ENCODE measurements at places on chromosomes 4 and X.

DNA sequence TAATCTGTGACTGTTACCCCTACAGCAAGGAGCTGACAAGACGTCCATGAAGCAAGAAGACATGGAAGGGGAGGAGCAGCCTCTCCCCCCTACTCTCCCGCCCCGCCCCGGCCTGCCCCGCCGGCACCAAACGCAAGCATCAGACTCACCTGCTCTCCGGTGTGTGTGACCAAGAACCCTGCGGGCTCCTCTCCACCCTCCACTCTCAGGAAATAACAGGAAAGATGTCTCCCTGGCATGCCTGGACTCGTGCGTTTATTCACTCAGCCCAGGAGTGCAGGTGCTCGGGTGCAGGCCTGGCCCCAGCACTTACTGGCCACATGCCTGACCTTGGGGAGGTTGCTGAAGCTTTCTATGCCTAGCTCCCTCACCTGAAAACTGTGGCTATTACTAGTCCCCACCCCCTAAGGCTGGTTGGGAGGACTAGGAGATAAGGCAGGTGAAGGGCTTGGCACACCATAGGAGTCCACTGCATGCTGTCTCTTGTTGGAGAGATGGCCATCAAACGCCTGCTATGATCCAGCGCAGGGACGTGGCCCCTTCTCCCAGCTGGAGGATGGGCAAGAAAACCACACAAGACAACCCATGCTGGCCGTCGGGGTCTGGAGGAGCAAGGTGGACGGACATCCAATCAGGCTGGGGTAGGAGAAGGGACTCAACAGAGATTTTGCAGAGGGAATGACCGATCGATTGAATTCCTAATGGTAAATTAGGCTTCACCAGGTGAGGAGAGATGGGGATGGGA, 34.9 kb upstream of the CLDN24 start:
- no peak for DNase-seq

DNA sequence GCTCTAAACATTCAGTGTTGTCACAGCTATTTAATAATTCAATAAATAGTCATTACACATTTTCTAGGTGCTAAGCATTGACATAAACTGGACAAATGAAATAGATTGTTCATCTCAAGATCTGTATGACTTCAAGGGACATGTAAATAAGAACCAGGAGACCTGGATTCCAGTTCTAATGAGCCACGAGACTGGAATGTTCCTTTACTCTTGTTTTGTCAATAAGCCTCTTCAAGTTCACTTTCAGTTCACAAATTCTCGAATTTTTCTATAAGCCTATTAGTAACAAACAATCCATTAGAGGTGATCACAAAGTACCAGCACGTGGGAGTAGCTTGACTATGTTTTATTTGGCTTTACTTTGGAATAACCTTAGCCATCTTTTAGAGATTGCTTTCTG, 514.0 kb upstream of the SMIM31 start:
- no peak for DNase-seq

- DNase-seq = no peak
Observed at GRCh38 chr4:52957220-52957686, 95.1 kb downstream of the RASL11B start.

DNA sequence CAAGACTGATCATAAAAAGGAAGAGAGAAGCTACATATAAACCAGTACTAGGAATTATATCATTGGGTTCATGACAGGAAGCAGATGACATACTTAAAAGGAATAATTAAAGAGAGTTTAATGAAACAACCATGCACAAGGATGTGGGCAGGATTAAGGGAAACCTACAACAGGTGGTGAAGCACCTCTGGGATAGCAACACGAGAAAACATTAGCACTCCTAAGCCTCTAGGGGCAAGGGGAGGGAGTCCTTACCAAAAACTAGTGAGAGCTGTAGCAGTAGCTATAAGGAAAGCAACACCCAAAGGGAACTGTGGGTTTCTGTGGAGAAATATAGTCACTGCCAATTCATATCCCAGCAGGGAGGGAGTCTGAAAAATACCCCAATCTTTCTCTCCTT, 7.2 kb upstream of the THOC2 start:
- no peak for DNase-seq

- DNase-seq = no peak
Observed at GRCh38 chr4:30722359-30723200, 2.4 kb downstream of the PCDH7 start.

- DNase-seq = no peak
Observed at GRCh38 chr4:95957054-95957453, 117.2 kb downstream of the PDHA2 start.

GRCh38 chrX:6989858-6990257, 157.7 kb upstream of the STS start:
- DNase-seq = no peak

DNA sequence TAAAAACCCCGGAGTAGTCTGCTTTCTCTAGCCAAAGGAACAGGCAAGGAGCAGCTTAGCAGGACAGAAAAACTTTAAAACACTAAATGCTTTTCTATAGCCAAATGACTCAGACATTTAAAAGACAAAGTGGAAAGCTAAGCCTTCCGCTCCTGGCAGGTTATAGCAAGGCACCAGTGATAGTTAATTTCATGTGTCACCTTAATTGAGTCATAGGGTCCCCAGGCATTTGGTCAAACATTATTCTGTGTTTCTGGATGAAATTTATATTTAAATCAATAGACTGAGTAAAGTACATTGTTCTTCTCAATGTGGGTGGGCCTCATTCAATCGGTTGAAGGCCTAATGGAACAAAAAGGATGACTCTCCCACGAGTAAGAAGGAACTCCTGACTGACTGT, 885.7 kb upstream of the ADGRL3 start:
- no peak for DNase-seq

DNA sequence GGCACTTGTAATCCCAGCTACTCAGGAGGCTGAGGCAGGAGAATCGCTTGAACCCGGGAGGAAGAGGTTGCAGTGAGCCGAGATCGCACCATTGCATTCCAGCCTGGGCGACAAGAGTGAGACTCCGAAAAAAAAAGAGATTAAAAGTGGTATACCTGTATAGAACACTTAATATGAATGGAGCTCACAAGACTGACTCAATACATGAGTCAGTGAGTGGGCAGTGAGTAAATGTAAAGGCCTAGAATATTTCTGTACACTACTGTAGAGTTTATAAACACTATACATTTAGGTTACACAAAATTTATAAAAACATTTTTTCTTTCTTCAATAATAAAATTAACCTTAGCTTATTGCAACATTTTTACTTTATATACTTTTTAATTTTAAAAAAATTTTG, 93.8 kb downstream of the CENPC start:
- no peak for DNase-seq

GRCh38 chrX:17355976-17356375, 19.0 kb upstream of the NHS start:
- DNase-seq = no peak

DNA sequence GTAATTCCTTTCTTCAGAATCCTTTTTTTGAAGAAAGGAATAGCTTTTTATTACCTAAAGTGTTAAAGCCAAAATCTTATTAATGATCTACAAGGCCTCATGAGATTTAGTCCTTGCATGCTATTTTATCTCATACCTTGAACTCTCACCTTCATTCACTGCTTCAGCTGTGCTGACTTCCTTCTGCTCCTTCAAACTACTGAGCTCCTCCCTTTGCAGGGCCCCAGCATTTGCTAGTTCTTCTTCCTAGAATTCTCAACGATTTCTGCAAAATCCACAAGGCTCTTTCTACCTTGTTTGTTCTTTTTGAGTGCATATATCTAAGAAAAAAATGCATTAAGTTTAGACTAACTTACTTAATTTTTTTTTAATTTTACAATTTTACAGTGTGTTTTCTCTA, 619.5 kb downstream of the EPHA5 start:
- no peak for DNase-seq

DNA sequence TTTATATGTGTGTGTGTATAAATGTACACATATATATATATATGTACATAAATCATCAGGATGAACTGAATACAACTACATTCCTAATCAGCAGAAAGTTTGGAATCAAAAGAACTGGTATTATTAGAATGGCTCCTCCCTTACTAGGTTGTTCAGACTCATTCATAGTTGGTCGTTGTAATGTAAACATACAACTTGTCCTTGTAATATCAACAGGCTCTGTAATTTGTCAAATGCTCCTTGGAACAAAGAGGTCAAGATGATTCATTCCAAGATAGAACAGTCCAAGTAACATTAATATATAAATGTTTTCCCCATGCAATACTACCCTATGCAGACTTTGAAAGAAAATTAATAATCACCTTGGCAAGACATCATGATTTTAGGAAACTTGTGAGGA, 351.4 kb upstream of the SMIM31 start:
- no peak for DNase-seq

DNA sequence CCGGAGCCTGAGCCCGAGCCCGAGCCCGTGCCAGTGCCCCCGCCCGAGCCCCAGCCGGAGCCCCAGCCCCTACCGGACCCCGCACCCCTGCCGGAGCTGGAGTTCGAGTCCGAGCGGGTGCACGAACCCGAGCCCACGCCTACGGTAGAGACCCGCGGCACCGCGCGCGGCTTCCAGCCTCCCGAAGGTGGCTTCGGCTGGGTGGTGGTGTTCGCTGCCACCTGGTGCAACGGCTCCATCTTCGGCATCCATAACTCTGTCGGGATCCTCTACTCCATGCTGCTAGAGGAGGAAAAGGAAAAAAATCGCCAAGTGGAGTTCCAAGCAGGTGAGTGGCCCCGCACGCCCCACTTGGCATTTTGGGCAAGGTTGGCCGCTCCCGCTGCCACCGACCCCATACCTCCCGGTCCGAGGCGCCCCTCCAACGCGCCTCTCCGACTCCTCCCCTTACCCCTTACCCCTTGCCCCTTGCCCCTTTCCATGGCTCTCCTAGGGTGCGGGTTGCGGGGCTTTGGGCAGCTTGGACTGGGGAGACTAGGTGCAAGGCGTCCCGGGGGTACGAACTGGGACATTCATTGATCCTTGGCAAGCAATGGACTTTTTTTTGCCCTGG, 553 bp downstream of the SLC16A2 start:
- DNase-seq = no peak

DNA sequence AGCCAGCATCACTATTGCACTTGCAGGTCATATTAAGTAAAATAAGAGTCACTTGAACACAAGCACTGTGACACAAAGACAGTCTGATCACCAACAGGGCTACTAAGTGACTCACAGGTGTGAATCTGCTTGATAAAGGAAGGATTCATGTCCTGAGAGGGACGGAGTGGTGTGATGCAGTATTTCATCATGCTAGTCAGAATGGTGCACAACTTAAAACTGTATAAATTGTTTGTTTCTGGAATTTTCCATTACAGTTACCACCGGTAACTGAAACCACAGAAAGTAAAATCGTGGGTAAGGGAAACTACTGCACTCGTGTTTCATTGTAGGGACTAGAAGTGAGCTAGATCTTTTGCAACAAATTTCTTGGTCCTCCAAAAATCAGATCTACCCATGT, 109.7 kb downstream of the ELOVL6 start:
- no peak for DNase-seq

DNA sequence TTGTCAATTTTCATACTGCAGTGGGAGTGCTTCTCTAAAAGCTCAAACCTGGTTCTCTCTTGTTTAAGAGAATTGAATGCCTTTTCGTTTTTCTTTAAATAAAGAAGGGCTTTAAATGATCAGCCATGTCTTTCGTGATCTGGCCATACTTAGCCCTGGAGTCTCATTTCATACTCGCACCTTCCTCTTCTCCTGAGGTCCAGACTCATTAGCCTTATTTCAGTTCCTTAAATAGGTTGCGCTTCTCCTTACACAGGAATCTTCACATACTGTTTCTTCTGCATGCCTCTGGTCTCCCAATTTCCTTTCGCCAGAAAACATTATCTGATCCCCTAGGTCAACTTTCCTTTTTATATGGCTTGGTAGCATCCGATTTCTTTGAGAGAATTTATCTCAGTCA, 565.6 kb upstream of the TENM3 start:
- DNase-seq = no peak

DNA sequence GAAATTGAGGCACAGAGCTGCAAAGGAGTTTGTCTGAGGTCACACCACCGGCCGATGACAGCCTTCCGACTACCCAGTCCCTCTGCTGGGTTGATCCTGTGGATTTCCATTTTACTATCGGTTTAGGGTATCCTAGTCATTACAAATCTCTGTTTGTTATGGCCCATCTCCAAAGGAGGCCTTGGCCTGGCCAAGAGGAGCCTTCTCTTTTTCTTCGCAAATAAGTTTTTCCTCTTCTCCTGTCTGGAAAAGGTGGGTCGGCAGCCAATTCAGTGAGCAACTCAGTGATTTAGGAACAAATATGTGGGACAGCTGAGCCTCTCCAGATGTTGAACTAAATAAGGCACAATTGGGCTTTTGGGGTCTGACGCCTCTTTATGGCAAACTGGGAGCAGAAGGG, 169.2 kb upstream of the RBPJ start:
- no peak for DNase-seq

- no peak for DNase-seq
Observed at GRCh38 chr4:104345598-104346242, 149.0 kb downstream of the CXXC4 start.

DNA sequence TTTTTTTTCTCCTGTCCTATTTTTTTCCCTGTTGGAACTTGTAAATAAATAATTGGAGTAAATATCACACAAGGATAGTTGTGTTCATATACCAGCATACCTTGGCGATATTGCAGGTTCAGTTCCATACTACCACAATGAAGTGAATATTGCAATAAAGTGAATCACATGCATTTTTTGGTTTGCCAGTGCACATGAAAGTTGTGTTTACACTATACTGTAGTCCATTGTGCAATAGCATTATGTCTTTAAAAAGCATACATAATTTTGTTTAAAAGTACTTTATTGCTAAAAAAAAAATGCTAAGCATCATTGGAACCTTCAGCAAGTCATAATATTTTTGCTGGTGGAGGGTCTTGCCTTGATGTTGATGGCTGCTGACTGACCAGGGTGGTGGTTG, 88.6 kb downstream of the GSTCD start:
- no peak for DNase-seq

DNA sequence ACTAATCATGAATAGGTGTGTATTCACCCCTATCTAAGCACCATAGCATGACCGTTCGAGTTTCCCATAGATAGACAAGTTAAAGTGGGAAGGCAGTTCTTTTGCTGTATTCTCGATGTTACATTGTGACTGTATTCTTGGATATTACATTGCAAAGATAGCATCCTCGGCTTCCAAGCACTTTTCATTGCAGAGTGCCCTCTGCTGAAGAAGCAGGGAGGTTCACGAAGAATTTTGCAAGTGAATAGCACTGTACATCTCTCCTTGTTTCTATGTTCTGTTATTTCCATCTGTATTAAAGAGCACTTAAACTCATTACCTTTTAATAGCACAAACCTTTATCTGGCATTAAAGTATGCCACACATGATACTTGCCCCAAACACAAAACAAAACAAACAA, 426.7 kb upstream of the ARX start:
- no peak for DNase-seq

Measured in islet precursor cell (in vitro differentiated cells).